Stimulated activated CD8-positive, alpha-beta memory T cell treated with anti-CD3 and anti-CD28 coated beads, Interleukin-15, amount 100 ng/mL, for 4 hours (primary cell): ENCODE measurements at places on chromosomes 6 and 20.

DNA sequence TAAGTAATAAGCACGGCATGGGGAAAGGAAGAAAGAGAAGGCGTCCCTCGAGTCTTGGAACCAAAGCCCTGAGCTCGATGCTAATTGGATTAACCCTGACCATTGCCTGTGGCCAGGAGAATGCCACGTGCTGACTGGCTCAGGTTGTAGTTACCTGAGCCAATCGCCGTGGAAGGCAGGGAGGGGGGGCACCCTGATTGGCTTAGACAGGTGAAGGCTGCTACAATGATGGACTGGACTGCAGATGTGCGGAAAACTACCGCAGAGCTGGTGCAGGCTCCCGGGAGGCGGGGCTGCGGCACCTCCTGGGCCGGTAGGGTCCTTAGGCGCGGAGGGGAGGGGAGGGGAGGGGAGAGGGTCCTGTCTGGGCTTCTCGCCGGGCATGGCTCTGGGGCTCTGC lies 121.3 kb downstream of the TFAP2C start:
- DNase-seq, result no peak

GRCh38 chr6:71476872-71477271 lies 188.3 kb downstream of the OGFRL1 start:
- DNase-seq, result no peak

- no peak for DNase-seq
Observed at GRCh38 chr20:58361481-58362205, 27.4 kb upstream of the VAPB start.

DNA sequence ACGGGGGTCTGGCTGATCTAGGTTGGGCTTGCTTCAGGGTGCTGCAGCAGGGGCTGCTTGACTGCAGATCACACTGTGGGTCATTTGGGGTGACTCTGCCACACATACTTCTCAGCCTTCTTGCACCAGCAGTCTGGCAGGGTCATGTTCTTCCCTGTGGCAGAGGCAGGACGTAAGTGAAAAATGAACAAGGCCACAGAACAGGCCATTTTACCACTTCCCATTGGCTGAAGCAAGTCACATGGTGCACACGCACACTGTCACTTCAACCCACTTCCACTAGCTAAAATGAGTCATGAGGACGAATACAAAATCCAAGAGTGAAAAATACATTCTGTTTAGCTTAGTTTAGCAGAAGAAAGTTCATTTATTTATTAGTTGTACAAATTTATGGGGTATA lies 168.6 kb upstream of the GGTLC1 start:
- no peak for DNase-seq

DNA sequence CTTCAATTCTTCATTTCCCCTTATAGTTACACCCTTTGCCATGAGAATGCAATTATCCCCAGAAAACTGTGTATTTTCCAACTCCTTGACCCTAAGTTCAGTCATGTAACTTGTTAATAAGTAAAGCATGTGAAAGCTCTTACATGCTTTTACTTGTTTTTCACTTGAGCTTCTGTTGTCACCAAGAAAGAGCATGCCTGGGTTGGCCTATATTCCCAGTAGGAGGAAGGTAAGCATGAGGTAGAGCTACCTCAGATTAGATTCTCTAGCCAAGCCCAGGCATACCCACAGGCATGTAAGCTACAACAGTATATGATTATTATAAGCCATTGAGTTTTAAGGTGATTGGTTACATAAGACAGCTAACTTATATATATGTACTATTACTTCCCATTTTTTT lies 101.7 kb upstream of the SMLR1 start:
- DNase-seq, result no peak

- peak; percentile 53 for DNase-seq
Observed at GRCh38 chr6:170147832-170148708, 142.8 kb downstream of the DLL1 start.

GRCh38 chr6:131414956-131415355 lies 158.1 kb upstream of the ARG1 start:
- no peak for DNase-seq
